ENCODE measurements at places on chromosomes 1 and 21.

DNA sequence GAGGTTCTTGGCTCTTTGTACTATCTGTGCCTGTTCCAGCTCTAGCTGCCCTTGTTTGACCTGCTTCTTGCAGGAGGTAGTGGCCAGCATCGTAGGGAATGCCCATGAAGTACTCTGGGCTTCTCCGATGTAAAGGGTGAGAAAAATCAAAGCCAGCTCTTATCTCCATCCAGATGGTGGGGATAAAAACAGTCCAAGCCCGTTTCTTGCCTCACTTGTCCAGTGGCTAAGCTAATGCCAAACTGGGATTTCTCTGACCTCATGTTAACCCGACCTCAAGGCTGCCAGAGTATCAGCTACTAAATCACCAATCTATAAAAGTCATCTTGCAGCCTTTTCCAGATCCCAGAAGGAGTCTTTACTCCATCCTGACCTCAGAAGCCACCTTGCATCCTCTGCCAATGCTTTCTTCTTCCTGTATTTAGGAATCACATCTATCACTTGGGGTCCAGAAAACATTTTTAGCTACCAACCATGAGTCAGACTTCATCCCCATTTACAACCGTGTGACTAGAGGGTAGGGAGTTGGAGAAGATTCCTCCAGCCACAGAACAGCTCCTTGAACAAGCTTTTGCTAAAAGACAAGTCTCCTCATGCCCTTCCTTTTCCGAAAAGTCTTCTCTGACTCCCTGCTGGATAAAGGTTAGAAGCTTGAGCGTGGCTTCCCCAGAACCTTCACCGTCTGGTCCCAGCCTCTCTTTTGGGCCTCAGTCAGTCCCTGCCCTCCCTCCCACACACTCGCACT is 35.9 kb downstream of the KCNC4 start:
- no peak for DNase-seq

DNA sequence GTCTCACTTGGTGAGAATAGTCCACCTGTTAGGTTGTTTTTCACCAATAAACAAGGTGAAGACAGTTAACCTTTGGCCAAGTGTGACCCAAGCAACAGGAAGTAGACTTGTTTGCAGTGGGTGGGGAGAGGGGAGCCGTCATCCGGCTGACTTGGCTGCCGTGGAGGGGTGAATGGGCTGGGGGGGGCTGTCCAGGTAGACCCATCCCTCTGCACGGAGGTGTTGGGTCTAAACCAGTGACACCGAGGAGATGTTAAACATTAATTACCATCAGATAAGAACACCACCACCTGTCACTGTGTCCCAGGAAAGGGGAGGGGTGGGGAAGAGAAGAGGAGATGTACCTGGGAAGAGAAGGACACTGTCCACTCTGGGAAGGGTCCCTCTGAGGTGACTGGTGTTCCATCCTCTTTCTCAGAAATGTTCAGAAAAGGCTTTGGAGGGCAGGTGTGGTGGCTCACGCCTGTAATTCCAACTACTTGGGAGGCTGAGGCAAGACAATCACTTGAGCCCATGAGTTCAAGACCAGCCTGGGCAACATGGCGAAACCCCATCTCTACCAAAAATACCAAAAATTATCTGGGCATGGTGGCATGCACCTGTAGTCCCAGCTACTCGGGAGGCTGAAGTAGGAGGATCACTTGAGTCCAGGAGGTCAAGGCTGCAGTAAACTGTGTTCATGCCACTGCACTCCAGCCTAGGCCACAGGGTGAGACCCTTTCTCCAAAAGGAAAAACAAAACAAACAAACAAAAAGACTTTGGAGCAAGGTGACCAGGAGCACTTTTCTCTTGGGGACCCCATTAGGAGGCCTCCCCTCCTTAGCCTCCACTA is 6.7 kb upstream of the MYOM3 start:
- no peak for DNase-seq

DNA sequence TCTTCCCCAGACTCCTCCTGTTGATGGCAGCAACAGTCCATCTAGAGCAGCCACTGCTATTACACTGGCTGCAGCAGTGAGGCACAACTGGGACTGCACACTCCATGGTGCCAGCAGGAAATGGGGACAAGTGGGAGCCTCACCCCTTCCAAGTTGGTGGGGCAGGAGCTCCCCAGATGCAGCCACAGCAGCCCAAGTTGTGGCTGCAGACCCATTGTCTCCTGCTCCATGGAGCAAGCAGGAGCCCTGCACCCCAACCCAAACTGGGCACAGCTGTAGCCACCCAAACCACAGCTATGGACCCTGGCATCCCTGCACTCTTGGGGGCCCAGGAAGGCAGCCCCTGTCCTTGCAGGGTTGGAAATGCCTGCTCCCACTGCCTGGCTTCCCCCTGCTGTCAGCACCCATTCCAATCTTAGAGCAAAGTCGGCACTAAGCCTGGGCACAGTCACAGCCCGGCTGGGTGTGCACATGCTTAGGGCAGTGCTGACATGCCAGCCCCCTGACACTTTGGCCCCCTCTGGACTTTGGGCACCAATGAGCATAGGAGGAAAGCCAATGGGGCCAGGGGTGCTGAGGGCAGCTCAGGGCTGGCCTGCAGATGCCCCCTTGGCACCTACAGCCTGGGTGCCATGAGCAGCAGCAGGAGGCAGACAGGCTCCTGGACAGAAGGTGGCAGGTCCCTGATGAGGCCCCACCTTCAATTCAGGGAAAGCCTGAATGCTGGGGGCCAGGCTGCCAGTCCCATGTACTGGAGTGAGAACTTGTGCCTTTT is 44.0 kb downstream of the MATN1 start:
- no peak for DNase-seq

DNA sequence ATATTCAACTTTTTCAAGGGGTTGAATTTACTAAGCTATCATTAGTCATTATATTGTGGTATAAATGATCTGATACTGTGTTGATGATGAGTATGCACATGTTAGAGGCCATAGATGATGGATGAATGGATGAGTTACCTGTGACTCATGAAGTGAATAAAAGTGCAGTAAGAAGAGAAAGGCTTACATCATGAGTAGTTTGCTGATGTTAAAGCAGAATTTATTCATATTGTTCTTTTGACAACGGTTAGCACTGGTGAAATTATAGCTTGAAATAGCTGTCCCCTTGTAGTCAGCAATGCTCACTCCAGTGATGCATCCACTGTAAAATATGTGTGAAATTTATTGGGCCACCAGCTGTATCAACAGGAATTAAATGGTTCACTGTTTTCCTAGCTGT is 541.0 kb upstream of the ZRANB2 start:
- no peak for DNase-seq

DNA sequence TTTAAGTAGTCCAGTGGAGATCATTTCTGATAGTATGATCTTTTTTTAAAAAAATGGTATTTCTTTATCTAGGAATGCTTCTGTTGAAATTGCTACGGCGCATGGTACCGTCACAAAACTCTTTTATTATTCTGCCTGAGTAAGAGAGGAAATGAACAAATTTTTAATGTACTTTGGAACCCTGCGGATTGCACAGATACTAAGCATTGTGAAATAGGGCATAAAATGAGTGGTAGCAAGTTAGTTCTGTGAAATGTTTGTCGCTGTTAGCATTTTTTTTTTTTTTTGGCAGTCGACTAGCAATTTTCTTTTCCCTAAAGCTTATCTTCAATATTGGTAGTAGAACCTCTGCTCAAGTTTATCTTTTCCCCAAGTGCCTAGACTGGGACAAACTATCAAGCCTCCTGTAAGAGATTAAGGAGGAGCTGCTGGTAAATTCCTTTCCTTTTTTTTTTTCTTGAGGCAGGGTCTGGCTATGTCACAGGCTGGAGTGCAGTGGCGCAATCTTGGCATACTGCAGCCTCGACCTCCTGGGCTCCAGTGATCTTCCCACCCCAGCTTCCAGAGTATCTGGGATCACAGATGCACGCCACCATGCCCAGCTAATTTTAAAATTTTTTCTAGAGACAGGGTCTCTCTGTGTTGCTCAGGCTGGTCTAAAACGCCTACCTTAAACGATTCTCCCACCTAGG is 2.2 kb downstream of the ITSN1 start:
- DNase-seq, result no peak

GRCh38 chr21:46129846-46130651 is 25.3 kb downstream of the FTCD start:
- no peak for DNase-seq

GRCh38 chr21:34808569-34809204 is 139.9 kb downstream of the CLIC6 start:
- no peak for DNase-seq

- no peak for DNase-seq
Measured at GRCh38 chr1:218890451-218890850, 283.2 kb upstream of the LYPLAL1 start.

GRCh38 chr1:222975472-222976122 is 160.8 kb downstream of the DISP1 start:
- no peak for DNase-seq

- DNase-seq, result no peak
Measured at GRCh38 chr1:24323281-24323680, 4.1 kb downstream of the GRHL3 start.

- DNase-seq, result no peak
Measured at GRCh38 chr1:219963432-219963831, 35.1 kb upstream of the SLC30A10 start.

DNA sequence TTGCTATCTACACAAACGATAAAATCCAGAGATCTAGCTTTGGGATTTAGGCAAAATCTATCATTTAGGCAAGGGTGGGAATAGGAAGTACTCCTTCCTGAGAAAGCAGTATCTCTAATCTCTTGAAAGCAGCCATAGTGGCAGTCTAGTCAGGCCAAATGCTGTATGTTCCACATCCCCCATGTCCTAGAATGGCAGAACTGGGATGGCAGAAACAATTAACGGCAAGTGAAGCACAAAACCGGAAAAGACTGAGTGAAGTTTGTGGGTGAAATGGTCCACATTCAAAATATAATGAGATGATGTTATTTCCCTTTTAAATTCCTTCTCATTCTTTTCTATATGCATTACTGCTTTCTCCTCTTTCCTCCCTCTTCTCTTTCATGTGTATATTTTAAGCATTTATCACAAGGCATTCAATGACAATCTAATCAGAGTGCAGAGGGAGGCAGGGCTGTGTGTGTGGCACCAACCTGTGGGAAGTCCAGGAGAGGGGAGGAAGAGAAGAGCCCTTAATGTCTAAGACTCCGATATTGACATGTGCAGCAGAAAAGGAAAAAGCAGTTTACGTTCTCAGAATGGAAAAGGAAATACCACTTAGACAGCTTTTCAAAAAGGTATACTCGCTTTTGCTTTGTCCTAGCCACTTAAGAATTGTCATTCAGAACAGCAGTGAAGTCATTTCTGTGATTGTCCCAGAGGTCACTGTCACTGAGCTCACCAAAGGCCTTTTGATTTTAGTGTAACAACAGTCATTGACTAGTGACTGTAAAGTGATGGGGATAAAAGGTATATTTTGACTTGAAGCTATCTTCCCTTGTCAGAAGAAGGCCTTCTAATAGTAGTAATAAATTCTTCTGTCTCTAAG is 42.3 kb upstream of the TADA1 start:
- no peak for DNase-seq

DNA sequence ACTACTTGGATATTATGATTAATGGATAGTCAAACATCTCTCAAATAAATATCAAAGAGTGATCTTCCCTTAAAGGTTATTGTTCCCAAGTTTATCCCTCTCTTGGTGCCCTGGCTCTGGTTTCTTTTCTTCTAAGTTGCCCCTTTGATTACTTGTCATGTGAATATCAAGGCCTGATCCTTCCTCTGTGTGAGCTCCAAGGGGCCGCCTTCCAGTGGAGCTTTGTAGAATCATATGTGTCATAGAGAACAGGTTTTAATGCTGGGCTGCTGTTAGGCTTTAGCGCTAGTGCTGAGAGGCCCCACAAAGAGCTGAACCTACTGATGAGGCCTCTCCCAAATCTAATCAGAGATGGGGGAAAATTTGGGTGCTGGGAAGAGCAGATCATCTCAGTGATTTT is 25.5 kb downstream of the UCK2 start:
- DNase-seq, result no peak

GRCh38 chr1:30868833-30869435 is 39.6 kb downstream of the SDC3 start:
- no peak for DNase-seq

DNA sequence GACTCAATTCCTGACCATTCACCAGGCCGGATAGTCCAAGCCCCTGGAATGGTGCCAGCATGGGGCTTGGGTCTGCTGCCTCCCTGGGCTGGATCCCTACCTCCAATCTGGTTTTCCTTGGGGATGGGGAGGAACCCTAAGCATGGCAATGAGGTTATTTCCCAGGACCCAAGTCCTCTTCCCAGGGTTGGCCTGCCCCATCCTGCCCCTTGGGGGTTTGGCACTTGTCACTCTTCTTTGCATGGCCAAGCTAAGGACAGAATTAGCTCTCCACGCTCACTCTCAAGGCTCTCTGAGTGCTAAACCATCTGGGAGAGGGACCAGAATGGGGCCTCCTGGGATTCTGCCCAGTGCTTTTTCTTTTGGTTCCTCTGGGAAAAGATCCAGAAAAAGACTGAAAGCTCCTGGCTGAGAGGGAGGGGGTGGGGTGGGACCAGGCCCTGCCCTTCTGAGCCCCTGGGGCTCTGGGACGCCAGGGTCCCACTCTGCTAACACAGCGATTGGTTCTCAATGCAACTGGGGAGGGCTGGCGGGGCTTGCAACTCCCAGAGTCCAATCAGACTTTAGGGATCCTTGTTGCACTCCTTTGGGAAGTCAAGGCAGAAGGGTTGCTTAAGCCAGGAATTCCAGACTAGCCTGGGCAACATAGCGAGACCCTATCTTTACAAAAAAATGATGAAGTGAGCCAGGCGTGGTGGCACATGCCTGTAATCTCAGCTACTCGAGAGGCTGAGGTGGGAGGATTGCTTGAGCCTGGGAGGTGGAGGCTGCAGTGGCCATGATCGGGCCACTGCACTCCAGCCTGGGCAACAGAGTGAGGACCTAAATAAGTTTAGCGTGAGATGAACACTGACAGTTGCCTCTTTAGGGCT is 52.7 kb downstream of the DHRS3 start:
- DNase-seq, result no peak

GRCh38 chr21:46091631-46092025 is 6.3 kb upstream of the COL6A2 start:
- no peak for DNase-seq

DNA sequence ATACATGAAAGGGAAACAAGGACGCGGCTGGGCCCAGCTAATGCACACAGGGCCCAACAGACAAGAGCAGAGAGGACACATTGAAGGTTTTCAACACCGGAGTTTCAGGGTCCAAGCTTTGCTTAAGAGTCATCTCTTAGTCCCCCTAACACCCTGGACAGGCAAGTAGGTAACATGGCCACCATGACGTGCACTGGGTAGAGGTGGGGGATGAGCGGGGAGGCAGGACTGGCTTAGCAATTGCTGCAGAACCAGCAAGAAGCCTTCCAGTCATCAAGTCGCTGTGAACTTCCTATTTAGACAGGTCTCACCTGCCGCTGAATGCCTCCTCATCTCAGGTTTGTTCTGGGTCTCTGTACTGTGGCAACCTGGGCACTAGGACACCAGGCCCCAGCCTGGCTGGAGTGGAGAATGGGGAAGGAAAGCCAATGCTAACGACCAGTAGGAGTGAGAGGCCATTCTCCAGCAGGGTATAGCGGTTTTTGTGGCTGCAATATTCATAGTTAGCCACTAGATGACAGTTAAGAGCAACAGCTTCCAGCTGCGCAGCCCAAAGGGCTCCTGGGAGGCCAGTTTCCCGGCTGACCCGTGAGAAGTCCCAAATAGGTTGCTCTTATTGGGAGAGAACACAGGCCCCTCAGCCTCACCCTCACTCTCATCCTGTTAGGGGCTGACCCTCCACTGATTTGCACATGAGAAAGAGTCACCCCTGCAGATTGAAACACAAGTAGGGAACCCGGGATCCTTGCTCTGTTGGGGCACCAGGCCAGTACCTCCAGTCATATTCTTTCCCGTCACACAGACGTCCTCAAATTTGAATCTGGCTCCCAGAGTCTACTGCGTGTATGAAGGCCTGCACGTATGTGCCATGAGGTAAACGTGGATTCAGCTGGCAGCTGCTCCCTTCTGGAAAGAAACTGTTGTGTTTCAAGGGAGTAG is 6.0 kb upstream of the PIGC start:
- peak; percentile 24 for DNase-seq
